ENCODE measurements at places on chromosomes 11 and 22.
A peak's percentile ranks its signal among the peaks of the same experiment; 100 is the strongest.

- peak; percentile 10 for DNase-seq
Observed at GRCh38 chr11:62726156-62726914, 922 bp downstream of the HNRNPUL2 start.

DNA sequence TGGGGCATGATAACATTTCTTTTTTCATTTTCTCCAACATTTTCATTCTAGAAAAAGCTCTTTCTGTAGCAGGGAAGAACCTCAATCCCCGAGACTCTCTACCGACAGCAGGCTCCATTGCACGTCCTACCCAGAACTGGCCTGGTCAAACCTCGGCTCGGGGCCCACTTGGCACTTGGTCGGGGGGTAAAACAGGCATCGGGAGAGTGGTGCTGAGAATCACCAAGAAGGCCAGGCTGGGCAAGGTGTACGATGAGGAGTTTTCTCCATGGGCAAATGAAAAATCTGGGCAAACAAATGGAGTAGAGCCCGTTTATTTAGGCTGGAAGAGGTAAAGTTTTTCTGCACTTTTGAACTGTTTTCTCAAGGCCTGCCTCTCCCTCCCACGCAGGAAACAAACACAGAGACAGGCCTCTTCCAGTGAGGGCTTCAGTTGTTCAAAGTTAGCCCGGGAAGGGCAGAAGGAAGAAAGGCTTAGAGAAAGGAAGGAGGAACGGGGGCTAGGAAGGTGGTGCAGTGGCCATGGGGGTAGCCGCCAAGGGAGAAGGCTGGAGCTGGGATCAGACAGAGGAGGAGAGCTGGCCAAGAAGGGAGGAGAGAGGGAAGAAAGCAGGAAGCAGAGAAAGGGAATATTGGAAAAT lies 87.6 kb downstream of the ETS1 start:
- no peak for DNase-seq

DNA sequence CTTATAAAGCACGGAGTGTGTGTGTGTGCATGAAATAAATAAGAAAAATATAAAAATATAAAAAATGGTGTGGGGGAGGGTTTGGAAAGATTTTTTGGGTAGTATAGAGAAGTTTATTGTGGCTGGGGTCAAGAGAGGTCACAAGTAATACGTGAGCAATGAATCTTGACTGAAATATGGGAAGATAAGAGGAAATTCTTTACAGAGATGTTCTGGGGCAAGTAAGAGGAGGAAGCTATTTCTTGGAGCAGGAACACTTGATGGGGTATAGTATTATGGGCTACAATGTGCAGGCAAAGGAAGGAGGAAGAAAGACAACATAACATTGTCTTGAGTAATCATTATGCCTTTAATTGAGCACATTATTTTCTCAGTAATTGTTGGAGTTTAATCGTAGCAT lies 2.1 kb downstream of the HBD start:
- DNase-seq, result no peak

DNA sequence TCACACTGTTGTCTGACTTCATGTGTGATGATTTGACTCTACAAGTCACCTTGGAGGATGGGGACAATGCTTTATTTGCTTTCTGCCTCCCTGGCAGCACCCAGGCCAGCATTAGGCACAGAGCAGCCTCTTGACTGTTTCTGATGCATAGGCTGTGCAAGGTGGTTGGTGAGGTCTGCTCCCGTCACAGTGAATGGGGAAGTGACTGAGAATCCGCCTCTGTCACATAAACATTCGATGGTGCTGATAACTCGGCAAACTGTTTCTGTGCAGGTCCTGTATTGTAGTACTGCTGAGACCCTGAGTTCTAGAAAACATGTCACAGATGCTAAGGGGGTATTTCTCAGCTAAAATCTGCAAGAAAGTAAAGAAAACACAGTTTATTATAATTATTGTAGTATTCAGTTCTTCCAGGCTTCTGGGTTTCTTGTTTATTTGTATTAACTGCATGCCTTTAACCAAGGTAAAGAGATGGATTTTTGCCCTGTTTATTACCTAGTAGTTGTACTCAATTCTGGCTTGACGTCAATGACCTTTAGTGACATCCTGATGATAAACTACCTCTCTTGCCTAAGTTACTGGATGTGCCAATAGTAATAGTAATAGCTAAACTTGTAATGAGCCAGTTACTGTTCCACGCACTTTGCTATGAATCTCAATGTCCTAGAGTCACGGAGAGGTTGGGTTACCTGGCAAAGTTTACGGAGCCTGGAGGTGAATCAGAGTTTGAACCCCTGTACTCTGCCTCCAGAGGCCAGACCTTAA lies 24.8 kb upstream of the RCN1 start:
- DNase-seq, result no peak

GRCh38 chr22:49305214-49305965 lies 522.3 kb downstream of the BRD1 start:
- DNase-seq, result peak; percentile 68

DNA sequence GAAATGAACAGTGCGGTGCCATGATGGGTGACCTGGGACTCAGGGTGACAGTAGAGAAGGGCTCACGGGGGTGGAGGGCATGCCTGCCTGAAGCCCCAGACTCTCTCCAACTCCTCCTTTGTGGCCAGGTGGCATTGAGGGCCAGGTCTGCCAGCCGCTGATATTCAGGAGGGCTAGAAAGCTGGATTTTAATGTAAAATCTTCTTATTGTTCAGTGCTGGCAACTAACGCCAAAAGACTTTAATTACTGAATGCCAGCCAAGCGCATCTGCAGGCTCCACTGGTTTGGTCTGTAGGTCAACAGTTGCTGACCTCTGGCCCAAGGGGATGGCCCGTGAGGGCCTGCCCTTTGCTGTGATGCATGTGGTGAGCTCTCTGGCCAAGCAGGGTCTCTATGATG lies 10.3 kb downstream of the MRGPRG start:
- no peak for DNase-seq

GRCh38 chr11:132451942-132452601 lies 1080.2 kb downstream of the OPCML start:
- no peak for DNase-seq

GRCh38 chr22:35903571-35904335 lies 124.9 kb downstream of the RBFOX2 start:
- no peak for DNase-seq

GRCh38 chr11:64890522-64890939 lies 12.1 kb upstream of the EHD1 start:
- no peak for DNase-seq

GRCh38 chr11:63908631-63909401 lies 8.1 kb downstream of the RCOR2 start:
- DNase-seq, result no peak

DNA sequence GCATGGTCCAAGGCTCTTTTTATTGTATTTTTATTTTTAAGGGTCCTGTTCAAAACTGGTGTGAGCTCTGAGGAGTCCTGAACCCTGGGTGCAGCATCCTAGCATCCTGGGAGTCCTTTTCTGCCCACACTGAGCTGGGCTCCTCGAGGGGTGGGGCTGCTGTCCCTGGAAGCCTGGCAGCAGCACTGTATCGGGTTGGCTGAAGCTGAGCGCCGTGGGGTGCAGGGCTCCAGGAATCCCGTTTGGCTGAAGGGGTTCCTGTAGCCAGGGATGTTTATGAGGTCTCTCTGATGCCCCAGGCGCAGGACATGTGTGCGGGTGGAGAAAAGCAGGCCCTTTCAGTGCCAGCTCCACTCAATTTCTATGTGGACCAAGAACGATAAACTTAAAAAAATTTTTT lies 95.4 kb downstream of the MPPED1 start:
- no peak for DNase-seq

DNA sequence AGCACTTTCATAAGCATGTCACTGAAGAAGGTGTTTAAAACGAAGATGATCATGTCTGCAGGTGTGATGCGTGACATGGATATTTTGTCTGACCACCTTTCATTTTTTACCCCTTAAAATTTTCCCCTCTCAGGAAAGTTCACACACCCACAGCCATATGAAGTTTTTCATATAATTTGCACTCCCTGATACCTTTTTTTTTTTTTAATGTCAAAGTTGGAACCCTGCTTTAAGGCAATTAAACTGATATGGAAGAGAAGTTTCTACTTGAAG lies 104.6 kb downstream of the ATXN10 start:
- DNase-seq, result no peak

DNA sequence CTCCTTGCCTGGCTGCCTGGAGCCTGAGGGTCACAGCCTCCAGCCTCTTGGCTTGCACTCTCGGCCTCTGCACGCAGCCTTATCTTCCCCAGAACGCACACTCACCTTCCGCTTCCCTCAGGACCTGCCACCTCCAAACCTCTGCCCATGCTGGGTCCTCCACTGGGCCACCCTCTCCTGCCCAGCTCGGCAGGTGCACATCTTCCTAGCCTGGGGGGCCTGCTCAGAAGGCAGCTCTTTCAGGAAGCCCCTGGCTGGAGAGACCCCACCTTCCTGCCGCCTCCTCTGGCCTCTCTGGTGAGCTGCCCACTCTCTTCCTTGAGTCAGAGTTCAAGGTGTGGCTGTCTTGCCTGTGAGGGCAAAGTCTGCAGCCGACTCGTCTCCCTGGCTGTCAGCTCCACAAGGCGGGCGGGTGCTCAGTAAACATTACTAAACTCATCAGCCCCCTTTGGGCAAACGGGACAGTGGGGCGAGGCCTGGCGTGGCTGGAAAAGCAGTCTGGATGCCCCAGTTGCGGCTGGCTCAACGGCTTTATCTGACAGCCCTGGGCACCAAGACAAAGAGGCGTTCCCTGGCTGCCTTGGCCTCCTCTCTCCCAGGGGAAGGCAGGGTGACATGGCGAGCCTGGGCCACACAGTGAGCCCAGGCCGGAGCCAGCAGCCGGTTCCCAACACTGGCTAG lies 1.7 kb upstream of the LINC01488 start:
- DNase-seq, result no peak

- DNase-seq, result no peak
Observed at GRCh38 chr11:133531458-133531857, 843 bp downstream of the OPCML start.

Data from stimulated activated CD4-positive, alpha-beta T cell treated with anti-CD3 and anti-CD28 coated beads, Interleukin-2, amount 100 ng/mL, for 48 hours (primary cell).